SW 1271 (cell line): ENCODE measurements at places on chromosomes 4 and X.

GRCh38 chr4:71691416-71692073 is 92.3 kb downstream of the GC start:
- no peak for DNase-seq

DNA sequence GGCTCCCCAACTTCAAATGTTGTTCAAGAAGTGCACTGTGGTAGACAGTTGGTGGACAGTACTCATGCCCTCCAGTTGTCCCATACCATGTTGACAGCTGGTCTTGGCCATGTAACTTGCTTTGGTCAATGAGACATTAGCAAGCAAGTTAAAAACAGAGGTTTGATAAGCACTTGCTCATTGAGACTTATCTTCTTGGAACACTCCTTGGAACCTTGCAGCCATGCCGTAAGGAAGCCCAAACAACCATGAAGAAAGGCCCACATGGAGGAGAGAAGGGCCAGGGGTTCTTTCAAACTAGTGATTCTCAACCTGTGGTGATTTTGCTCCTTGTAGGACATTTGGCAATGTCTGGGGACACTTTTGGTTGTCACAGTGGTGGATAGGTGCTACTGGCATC is 2.6 kb upstream of the PRPS2 start:
- no peak for DNase-seq

DNA sequence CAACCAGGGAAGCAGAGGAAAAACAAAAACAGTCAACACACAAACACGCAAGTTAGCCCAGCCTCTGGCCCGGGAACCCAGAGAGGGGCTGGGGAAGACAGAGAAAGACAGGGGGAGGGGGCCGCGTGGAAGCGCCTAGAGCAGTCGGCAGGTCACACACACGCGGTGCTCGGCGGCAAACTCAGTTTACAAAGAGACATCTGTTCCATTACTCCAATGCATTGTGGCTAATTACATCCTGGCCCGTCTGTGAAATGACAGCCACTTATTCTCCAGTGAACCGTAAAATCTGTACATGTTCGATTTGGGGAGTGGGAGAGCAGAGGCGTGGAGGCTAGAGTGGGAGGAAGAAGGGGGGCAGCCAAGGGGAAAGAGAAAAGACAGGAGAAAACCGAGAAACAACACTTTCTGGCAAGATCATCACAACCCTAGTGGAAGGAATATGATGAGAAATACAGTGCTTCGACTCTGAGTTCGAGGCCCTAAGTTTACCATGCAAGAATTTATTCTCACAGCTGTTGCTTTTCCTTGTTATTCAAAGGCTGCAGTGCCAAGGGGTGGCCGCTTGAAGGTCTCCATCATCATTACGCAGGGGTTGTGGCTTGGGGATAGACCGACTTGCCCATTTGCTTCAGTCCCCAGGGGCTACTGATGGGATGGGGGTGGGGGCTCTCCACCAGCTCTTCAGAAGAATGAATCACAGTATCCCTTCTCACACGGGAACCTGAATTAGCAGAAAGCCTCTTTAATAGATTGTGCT is 167.7 kb downstream of the MGST2 start:
- no peak for DNase-seq

GRCh38 chr4:139922406-139923024 is 231.5 kb downstream of the MAML3 start:
- DNase-seq: no peak

DNA sequence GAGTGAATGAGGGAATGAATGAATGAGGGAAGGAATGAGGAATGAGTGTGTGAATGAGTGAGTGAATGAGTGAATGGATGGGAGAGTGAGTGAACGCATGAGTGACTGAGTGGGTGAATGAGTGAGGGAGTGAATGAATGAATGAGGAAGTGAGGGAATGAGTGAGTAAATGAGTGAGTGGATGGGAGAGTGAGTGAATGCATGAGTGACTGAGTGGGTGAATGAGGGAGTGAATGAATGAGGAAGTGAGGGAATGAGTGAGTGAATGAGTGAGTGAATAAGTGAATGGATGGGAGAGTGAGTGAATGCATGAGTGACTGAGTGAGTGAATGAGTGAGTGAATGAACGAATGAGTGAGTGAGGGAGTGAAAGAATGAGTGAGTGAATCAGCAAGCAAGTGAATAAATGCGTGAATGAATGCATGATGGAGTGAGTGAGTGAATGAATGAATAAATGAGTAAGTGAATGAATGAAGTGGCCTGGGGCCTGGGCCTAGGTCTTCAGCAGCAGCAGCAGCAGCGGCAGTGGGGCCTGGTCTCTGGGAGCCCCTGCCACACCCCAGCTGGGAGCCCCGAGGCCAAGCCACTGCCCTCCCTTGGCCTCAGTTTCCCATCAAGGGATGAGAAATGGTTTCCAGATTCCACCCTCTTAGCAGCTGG is 16.2 kb upstream of the PSAPL1 start:
- no peak for DNase-seq

DNA sequence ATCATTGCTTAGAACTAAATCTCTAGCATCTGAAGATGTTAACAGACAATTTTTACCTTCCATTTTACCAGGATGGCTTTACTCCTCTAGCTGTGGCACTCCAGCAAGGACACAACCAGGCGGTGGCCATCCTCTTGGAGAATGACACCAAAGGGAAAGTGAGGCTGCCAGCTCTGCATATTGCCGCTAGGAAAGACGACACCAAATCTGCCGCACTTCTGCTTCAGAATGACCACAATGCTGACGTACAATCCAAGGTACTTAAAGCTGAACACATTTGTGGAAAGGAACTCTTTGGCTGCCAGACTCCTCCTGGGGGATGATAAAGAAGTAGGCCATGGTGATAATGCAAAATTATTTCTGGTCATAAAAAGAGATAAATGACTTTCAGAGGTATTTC is 187.5 kb downstream of the ANK2 start:
- DNase-seq: no peak

DNA sequence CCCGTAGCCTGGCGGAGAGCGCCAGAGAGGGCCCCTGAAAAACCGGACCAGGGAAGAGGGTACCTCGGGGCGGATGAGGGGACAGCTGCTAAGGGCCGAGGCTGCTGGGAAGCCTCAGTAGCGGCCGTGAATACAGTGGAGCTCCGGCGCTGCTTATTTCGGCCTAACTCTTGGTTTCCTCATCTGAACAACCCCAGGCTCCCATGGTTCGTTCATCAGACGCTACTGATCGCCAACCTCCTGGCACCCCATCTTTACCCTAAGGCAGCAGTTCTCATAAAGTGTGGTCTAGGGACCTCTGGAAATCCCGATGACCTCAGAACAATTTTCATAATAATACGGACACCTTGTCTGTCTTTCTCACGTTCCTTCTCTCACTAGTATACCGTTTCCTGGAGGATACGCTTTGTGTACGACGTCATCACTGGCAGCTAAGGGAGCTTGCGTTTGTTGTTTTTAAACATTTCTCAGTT is 645 bp upstream of the RAB28 start:
- no peak for DNase-seq

DNA sequence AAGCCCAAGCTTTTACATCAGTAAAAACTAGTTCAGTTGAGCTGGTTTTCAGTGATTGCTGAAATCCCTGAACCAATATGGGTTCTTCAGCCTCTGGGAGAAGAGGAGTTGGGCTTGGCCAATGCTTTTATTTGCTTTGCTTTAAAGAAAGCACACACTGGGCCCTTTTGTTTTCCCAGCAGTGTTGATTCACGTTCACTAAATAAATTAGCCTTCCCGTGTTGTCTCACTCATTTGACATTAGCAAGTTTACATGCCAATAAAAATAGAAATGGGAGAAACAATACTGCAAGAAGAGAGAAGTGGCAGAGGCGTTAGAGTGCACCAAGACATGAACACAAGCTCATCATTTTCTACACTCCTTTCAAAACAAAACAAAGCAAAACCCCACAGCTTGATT is 136.2 kb downstream of the SHROOM3 start:
- DNase-seq: no peak

DNA sequence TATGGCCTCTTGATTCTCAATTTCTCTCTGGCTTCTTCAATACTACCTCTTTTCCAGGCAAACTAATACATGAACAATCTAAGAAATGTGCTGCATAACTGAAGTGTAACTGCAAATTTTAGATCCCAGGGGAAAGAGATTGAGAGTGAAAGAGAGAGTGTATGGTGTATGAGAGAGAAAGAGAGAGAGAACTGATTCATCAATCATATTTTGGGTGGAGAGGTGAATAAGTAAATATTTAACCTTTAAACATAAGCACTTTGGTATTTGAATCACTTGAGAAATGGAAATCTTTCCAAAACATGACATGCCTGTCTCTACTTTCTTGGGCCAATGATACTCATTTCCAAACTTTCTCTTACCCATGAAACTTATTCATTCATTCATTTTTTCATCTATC is 147.2 kb upstream of the DIPK2B start:
- no peak for DNase-seq

- no peak for DNase-seq
These were observed 106.6 kb upstream of the WDR44 start for GRCh38 chrX:118239178-118239870.

DNA sequence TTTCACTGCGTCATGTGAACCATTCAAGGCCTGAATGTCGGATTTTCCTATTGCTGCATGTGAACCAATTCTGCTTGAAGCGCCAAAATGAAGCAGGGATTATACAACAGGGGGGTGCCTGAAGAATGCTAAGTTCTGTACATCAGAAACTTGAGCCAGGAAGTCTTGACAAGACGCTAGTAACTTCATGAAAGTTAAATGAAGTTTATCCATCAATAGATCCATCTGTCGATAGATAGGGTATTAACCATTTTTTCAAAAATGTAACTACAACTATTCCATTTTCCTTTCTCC is 590 bp upstream of the NAF1 start:
- DNase-seq: no peak

GRCh38 chr4:186335793-186336192 is 69.8 kb downstream of the F11 start:
- no peak for DNase-seq

DNA sequence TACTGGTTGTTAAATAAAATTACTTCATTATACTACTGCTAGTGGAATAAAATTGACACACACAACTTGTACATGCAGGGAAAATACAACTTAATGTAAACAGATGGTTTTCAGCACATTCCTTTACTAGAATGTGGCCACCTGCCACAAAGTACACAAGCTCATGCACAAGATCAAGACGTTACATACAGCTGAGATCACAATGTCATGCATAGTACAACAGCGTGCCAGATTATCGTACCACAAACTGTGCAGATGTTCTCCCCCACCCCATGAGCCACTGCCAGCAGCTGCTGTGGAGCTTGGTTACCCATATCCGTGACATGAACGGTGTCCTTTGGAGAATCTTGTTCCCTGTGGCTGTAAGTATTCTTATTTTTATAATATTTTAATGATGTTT is 27.7 kb downstream of the FBXO8 start:
- DNase-seq: no peak

DNA sequence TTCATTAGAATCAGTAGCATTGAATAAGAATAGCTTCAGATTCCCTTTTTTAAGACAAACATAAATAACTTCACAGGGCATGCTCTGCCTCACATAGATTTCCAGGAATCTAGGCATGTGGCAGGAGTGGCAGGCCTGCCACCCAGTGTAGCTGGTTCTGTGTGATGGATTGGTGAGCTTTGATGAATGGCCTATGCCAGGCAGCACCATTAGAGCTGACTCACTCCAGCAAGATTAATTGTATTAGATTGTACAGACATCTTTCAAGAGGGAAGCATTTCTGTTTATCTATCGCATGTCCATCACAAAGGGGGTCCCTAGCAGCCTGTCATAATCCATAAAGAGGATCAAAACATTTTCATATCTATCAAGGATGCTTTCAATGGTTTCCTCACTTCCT is 71.9 kb downstream of the NAA11 start:
- DNase-seq: no peak

GRCh38 chr4:127829014-127829413 is 46.9 kb downstream of the HSPA4L start:
- no peak for DNase-seq

DNA sequence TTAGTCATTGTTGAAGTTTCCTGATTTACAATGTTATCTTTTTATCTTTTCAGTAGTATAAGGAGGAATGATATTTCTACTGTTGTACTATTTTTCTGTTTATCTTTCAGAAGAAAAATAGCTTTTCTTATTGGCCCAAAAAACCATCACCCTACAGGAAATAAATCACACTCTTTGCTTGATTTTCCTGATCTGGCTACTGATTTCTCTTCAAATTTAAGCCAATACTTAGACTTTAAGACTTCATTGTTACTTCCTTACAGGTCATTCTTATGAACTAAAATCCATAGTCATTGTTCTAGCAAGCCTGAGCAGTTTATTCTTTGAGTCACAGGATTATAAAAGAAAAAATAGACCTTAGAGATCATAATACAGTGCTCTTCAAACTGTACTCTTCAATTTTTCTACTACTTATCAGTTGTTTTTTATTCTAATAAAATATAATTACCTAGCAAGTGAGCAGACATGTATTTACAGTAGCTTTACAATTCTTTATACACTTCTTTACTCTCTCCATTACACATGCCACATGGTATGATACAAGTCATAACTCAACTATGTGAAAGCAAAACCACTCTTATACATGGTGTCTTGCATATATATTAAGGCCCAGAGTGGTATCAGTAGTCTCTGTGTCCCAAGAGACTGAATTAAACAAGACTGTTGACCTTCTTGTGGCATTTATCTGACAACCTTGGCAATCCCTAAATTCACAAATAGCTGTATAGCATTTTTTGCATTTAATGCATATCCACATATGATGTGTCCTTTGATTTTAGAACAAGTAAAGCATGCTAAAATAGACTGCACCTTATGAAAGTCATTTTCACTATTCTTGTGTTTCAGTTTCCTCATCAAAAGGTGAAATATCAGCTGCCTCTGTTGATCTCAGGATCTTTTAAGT is 47.9 kb downstream of the TET2 start:
- DNase-seq: no peak

DNA sequence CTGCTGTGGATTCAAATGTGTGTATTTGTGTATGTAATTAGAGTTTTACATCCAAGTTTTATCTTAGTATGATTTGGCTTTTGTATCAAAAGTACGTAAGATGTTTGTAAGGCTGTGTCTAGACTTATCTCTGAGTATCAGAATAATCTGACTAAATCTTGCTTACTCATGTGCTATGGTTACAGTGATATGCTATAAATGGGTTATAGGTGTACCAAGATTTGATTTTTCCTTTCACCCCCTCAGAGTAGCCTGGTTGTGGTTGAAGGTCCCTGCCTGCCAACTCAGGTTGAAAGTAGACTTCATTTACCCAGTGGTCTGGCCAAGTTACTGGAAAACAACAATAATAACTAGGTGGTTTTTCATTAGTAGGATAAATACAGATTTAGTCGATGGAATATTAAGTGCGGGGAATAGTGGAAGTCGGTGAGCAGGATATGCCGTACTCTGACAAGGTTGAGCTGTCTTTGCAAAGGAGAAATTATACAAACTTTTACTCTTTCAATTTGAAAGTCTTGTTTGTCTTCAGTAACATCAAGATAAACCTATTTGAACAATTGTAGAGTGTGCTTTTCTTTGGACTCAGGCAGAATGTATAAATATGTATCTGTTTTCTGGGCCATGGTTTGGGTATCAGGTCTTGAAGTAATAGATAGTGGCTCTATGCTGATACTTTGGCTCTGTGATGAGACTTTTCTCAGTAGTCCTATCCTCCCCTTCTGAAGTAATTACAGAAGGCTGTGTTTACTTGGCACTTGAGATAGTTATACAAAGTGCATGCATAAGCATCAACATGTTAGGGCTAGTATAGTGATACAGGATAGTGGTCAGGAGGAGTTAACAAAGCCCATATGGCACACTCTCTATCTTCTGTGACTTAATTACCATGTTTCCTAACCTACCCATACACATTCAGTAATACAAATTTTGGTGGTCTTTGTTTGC is 23.7 kb downstream of the BMP2K start:
- DNase-seq: no peak

- no peak for DNase-seq
These were observed 158.4 kb downstream of the RAB28 start for GRCh38 chr4:13325744-13326143.
